ENCODE measurements at places on chromosomes 16 and 17. TPM values are rescaled to one million over a fixed set of nuclear protein-coding genes. Genes with fewer than 3 reads are reported as not detected.

Gene PIPOX
- polyA plus RNA-seq = 1.5 TPM

Gene KRTAP4-3
- polyA plus RNA-seq = not detected

Gene PDIA2
- not detected for polyA plus RNA-seq

Gene PDF
- 12.3 TPM for polyA plus RNA-seq

Gene CDC6
- polyA plus RNA-seq = not detected

Gene TBC1D3K
- polyA plus RNA-seq = not detected

Gene EXOC3L1
- 0.20 TPM for polyA plus RNA-seq

Gene ITGB3
- polyA plus RNA-seq = not detected

- DNase-seq = no peak
These were observed 42.3 kb downstream of the SCPEP1 start for GRCh38 chr17:57020208-57020607.

- DNase-seq = no peak
These were observed 97.1 kb upstream of the MYOCD start for GRCh38 chr17:12568358-12569251.

- DNase-seq = no peak
These were observed 75.4 kb upstream of the CHMP6 start for GRCh38 chr17:80916246-80916645.

DNA sequence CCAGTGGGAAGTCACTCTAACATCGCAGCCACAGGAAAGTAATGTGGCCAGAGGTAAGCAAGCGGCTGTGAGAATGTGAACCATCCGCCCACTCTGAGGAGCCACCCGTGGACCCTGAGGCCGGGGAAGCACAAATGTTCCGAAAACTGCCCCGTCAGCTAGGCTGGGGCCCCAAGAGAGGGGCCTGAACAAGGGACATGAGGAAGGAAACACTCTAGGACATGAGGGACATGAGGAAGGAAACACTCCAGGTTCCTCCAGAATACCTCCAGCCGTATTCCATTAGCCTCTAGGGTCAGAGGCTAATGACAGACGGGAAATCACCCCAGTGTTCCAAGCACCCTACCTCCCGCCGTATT lies 317 bp downstream of the TEFM start:
- DNase-seq = no peak

DNA sequence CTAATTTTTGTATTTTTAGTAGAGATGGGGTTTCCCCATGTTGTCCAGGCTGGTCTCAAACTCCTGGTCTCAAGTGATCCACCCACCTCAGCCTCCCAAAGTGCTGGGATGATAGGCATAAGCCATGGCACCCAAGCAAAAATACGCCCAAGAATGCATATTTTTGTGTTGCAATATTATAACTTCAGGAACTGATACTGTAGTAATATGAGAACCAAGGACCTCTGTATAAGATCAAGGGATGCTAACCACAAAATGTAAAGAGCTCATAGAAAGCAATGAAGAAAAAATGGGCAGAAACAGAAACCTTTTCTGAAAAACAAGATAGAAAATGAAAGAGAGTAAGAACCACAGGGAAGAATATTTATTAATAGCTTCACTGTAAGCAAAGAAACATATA lies 183.6 kb upstream of the RPL38 start:
- no peak for DNase-seq

DNA sequence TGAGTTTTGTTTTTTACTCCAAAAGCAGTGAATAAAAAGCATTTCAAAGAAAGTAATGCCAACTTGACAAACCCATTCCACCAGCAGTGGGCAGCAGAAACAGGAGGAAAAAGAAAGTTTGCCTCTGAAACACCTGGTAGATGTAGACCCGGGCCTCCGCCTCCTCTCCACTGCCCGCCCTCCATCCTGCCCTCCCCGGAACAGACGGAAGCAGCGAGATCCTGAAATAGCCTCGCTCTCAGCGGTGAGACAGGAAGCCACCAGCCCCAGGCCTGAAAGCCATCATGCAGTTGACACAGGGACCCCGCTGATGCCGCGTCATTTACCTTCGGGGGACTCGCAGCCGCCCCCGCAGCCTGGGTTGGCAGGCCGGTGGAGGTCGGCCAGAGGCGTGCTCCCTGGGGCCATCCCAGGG lies 67.8 kb downstream of the C16orf78 start:
- peak; percentile 66 for DNase-seq

DNA sequence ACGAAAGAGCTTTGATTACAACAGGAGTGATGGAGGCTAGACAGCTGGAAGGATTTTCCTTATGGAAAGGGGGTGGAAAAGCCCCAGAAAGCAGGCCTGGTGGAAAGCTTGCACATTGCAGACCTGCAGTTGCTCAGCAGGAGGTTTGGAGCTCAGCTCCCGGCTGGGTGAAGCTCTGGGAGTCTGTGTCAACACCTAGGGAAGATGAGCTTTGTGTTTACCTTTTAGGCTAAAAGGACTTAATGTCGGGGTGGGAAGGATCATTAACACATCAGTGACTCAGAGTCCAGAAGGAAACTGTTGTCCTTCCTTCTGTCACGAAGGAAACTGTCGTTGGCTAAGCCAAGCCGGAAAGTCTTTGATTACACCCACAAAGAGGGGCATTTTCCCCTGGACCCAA lies 48.2 kb downstream of the RAP1GAP2 start:
- no peak for DNase-seq

DNA sequence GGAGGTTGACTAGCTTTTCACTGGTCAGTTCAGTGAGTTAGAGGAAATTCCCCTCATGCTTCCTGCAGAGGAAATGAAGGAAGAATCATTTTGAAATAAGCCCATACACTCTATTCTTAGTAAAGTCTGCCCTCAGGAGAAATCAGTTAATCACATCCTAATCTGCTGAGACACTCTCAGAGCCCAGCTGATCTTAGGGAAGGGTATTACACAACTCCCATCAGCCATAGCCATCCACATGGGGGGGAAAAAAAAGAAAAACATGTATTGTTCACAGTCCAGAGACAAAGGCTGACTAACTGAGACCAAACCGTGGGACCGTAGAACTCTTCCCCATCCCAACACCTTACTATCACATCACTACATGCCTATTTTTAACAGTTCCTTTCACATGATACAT lies 722.3 kb downstream of the CDH8 start:
- no peak for DNase-seq

GRCh38 chr17:8210761-8211458 lies 535 bp upstream of the AURKB start:
- no peak for DNase-seq

- no peak for DNase-seq
These were observed 37.8 kb downstream of the PAFAH1B1 start for GRCh38 chr17:2631211-2631610.

DNA sequence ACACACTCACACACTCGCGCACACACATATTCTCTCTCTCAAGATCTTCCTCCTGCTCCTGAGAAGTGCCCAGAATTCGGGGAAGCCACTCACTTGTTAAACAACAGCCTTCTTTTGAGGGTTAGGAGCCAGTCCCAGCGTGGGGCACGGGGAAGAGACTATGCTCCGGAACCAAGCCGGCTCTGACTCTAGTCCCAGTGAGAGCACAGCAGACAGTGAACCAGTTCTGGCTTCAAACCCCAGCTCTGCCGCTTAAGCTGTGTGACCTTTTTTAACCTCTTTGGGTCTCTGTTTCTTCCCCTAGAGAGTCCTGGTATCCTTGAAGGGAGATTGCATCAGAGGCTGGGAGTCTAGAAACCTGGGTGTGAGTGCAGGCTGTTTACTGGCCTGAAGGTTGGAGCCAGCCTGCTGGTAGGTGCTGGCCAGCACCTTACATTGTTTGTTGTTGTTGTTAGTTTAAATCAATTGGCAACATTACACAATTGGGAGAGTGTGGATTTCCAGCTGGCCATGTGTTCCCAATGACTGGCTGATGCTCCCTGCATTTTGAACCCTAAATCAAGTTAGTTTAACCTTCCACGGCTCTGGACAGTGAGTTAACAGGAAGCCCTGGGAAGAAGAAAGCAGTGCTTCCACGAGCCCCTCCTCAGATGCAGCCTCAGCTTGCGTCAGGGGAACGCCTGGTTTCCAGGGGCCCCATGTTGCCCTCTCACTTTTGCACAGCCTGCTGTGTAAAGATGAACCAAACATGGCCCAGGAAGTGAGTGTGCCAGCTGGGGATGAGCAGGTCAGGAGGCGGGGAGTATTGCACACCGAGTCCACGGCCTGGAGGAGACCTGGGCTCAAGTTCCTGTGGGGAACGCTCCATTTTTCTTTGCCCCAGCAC lies 71.5 kb downstream of the GAS7 start:
- no peak for DNase-seq

DNA sequence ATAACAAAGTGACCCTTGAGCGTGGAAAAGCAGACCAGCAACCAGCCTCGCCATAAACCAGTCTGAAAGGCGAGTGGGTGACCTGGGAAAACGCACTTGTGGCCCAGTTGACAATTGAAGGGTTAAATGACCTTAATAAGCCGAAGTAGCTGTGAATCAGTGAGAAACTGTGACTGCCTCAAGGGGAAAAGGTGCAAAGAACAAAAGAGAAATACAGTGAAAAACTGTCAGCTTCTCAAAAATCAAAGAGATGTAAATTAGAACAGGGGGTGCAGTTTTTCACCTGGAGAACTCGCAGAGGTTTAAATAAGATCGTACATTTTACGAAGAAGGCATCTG lies 124.1 kb downstream of the CMIP start:
- DNase-seq = no peak

GRCh38 chr16:58196898-58197313 lies 1.0 kb downstream of the CSNK2A2 start:
- peak; percentile 4 for DNase-seq

DNA sequence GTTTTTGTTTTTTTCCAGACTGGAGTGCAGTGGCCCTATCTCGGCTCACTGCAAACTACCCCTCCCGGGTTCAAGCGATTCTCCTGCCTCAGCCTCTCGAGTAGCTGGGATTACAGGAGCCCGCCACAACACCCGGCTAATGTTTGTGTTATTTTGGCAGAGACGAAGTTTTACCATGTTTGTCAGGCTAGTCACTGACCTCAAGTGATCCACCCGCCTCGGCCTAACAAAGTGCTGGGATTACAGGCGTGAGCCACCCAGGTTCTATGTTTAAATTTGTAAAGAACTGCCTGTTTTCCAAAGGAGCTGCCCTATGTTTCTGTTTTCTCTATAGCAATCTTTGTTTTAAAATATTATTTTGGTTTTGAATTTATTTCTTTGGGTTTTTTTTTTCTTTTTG lies 13.8 kb upstream of the C16orf87 start:
- no peak for DNase-seq

DNA sequence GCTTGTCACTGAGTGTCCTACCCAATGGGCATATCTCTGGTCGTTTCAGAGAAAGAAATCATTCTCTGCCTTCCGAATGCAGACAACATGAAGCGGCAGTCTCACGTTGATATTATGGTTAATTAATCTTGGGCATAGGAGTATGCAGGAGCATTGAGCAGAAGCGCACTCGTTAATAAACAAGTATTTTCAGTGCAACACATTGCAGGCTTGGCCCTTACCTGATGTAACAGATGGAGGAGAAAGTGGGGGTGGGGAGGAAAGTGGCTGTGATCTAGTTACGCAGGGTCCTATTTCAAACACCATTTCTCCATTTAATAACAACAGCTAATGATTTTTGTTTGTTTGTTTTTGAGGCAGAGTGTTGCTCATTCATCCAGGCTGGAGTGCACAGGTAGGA lies 414.0 kb upstream of the RBFOX1 start:
- no peak for DNase-seq

- no peak for DNase-seq
These were observed 30.2 kb downstream of the MSI2 start for GRCh38 chr17:57286399-57287105.

- no peak for DNase-seq
These were observed 51.6 kb downstream of the RBFOX3 start for GRCh38 chr17:79559111-79559887.

DNA sequence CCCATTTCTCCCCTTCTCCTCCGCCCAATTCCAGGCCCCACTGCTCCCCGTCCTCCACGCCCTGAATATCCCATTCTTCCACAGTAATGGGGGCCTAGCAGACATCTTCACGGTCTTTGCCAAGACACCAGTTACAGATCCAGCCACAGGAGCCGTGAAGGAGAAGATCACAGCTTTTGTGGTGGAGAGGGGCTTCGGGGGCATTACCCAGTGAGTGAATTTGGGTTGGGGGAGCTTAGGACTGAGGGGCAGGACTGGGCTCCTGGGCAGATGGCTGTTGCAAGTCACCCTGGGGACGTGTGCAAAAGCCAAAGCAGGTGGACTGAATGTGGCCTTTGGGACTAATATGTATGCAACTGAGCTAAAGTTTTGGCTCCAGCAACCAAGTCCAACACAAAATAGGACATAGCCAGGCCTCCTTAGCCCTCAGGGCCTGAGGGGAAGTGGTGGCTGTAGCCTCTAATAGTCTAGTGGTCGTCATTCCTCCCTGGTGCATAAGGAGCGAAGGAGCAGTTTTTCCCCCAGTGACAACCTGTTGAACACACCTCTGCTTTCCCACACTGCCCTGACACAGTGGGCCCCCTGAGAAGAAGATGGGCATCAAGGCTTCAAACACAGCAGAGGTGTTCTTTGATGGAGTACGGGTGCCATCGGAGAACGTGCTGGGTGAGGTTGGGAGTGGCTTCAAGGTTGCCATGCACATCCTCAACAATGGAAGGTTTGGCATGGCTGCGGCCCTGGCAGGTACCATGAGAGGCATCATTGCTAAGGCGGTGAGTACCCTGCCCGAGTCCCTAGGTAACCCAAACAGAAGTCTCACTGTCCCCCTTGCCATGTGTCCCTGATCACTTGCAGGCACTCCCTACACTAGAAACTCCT lies 2.6 kb downstream of the ACADVL start:
- DNase-seq = no peak

GRCh38 chr17:47847341-47848197 lies 3.4 kb downstream of the SP6 start:
- DNase-seq = no peak

- no peak for DNase-seq
These were observed 49.6 kb downstream of the KCNJ12 start for GRCh38 chr17:21425736-21426135.

- DNase-seq = peak; percentile 41
These were observed 229.6 kb downstream of the MRTFB start for GRCh38 chr16:14300705-14301168.

- no peak for DNase-seq
These were observed 2.4 kb upstream of the PRR15L start for GRCh38 chr17:47959825-47960655.
